ENCODE measurements at places on chromosomes 12 and 14.

GRCh38 chr14:106317593-106317992, 791.2 kb downstream of the TMEM121 start:
- no peak for DNase-seq

DNA sequence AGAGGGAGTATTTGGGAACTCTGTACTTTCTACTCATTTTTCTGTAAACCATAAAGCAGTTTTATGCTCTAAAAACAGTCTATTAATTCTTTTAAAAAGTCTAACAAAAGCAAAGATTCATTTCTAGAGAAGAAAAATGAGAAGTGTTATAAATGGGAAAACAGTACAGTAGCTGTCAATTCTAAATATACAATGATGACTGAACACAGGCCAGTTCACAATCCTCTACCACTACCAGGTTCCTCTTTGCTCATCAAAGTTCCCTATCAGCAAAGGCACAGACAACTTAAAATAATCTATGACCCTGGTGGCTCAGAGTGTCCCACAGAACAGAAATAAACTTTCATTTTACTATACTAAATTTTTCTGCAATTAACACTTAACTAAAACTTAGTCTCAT, 12.5 kb downstream of the NAA25 start:
- no peak for DNase-seq

DNA sequence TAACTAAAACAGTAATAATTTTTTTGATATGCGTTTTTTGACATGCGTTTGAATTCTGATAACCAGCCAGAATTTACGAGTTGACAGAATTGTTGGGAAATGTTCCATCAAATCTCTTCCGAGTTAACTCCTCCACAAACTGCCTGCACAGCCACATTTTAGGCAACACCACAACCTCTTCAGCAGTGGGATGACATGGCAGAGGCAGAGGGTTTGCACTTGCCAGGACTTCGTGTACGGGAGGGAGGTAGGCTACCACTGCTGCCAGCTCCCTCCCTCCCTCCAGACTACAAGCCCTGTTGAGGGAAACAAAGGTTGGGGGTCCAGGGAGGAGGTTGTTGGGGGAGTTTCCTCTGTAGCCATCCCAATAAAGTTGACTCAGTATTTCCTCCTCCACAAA, 14.5 kb upstream of the ACTR6 start:
- no peak for DNase-seq

DNA sequence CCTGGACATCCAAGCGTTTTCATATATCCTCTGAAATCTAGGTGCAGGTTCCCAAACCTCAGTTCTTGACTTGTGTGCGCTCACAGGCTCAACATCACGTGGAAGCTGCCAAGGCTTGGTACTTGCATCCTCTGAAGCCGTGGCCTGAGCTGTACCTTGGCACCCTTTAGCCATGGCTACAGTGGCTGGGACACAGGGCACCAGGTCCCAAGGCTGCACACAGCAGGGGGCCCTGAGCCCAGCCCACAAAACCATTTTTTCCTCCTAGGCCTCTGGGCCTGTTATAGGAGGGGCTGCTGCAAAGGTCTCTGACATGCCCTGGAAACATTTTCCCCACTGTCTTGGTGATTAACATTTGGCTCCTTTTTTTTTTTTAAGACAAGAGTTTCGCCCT, 11.6 kb upstream of the FAM177A1 start:
- DNase-seq, result no peak

GRCh38 chr12:22477894-22478287, 66.5 kb downstream of the C2CD5 start:
- no peak for DNase-seq

DNA sequence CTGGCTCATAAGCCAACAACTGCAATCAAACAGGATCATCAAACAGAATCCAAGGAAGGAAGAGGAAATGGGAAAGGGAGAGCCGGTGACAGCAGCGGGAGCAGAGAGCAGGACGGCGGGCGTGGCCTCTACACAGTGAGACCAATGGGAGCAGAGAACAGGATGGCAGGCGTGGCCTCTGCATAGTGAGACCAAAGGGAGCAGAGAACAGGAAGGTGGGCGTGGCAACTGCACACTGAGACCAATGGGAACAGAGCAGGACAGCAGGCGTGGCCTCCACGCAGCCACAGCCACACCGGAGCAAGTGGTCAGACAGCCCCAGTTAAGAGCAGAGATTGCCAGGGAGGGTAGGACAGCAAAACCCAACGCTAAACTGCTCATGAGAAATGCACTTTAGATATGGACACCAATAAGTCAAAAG, 16.4 kb downstream of the LRCOL1 start:
- peak; percentile 82 for DNase-seq

DNA sequence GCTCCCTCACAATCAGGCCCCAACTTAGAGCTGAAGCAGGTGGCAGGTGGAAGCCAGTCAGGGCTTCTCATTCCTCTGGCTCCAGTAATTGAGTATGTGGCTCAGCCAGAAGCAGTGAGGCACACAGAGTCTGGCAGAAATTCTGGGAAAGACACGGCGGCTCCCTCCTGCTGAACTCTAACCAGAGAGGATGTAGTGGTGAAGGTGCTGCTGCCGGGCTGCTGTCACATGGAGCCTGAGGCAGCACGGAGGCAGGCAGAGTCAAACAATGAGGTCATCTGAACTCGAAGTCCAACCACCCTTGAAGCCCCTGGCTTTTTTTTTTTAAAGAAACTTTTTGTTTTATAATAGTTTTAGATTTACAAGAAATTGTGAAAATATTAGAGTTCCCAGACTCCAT, 33.4 kb upstream of the SMOC1 start:
- no peak for DNase-seq

DNA sequence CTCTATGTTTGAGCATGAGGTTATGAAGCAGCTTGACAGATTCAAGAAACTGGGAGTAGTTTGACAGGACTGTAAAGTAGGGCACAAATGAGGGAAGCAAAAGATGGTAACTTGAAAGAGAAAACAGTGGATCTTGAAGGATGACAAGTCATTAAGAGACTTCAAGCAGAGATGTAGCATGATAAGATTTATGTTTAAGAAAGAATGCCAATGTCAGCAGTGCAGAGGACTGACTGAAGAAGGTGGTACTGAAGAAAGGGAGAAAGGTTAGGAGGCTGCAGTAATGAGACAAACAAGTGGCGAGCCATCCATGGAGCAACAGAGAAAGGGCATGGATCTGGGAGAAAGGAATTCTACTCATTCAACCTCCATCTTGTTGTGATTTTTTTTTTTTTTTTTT, 120.2 kb upstream of the RAP1B start:
- DNase-seq, result no peak

DNA sequence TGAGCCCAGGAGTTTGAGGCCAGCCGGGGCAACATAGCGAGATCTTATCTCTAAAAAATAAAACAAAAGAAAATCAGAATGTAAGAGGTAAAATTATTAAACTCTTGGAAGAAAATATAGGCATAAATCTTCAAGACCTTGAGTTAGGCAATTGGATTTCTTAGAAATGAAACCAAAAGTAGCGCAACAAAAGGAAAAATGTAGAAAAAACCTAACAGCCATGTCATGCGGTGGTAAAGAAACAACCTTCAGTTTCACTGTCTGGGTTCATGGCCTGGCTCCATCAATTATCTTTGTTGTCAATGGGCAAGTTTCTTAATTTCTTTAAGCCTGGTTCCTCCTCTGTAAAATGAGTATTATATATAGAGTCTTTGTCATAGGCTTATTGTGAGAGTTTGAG, 5.6 kb upstream of the GCH1 start:
- DNase-seq, result no peak

DNA sequence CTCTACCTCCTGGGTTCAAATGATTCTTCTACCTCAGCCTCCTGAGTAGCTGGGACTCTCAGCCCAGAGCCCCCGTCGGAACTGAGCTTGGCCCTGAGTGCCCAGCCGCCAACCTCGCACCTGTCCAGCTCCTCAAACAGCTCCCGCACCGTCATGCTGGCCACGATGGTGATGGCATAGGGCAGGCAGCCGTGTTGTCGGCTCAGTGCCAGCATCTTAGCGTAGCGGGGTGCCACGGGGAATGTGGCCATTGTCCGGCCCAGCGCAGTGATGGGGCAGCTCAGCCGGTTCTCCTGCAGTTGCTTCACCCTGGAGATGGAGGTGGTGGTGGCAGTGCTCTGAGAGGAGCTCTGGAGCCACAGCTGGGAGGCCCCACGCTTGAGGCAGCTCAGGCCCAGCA, 32.4 kb downstream of the DHX37 start:
- no peak for DNase-seq

DNA sequence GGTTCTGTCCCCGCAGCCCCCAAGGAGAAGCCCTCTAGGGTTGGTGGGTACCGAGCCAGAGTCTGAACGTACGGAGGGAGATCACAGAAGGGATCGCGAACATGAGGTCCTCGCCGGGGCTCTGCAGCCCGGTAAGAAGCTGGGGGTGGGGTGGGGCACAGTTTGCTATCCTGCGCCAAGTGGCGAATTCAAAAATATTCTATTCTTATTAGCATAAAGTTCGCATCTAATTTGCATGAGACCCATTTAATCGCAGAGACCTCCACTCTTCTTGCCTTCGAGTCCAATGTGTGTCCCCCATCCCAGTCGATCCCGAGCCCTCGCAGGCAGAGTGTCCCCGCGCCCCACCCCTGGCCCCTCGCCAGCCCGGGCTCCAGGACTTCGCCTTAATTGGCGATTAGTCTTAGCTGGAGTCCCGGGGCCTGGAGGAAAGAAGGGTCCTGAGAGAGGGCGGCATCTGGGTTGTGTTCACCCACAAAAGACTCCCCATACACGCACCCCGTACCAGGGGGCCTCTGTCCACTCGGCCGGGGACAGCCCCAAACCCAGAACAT, 604 bp upstream of the ARHGEF25 start:
- no peak for DNase-seq

DNA sequence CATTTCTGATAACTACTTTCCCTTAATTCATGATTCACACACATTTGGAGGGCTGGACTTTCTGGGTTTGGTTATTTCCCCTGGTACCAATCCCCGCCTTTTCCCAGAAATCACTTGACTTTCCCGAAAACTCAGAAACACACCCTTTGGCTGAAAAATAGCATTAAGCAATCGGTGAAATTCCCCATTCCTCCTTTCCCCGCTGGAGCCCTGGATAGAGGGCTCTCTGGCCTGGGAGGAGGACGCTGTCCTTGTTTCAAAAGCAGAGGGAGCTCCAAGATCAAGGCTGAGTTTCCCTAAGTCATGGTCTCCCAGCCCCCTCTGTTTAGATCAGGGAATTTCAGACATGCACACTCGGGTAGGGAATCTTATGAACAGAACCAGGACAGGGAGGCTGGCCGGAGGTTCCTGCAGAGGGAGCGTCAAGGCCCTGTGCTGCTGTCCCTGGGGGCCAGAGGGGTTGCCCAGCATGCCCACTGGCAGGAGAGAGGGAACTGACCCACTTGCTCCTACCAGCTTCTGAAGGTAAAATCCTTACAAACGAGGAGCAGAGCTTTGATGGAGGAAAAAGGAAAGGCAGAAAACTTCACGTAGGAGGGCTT, at the start of gene C1S:
TSS of gene C1S (plus strand) at position 366 of the 602 bp plus-strand sequence. CDS start 1,195 bp downstream, outside the sequence.
- peak; percentile 13 for DNase-seq

DNA sequence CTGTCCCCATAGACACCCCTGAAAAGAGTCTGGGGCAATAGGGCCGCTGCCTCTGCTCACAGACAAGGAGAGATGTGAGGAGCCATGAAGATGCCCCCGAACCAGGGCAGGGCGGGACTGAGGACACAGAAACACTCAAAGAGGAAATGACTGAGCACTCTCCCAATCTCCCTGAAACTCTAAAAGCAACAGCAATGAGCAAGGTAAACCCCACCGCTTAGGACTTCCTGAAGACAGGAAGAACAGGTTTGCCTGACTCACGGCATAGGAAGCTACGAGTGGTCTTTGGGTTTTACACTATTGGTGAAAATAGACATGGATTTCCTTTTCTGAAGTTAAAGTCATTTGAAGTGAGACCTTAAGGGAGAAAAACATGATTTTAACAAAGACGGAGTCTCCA, 32.5 kb downstream of the STX2 start:
- no peak for DNase-seq

DNA sequence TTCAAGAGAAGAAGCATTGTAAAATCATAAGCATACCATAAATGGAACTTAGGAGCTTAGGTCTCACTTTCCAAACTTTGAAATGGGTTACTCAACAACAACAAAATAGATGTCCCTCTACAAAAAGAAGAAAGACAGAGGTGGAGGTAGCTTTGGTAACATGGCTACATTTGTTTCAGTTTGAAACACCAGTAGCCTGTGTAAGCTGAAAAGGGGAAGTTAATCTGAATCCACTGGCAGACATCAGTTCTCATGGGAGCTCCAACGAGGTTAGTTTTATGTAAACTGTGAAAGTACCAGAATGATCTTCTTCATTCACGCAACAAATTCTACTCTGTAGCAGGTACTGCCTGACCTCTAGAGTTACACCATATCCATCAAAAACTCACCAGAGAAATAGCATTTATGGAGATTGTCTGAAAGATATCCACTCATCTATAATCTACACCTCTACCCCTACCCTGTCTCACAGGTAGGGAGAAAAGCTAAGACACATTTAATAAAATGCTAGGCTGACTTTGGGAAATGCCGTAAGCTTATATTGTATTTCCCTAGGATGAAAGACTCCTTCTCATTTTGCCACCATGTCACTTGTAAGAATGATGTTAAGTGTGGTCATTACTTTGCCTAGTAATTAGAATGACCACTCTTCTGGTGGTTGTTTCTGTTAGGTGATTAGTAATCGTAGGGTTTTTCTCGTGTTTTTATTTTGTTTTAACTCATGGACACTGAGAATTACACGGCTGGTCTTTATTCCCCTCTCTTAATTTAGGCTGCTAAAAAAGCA, 224.1 kb downstream of the ASCL1 start:
- DNase-seq, result no peak

DNA sequence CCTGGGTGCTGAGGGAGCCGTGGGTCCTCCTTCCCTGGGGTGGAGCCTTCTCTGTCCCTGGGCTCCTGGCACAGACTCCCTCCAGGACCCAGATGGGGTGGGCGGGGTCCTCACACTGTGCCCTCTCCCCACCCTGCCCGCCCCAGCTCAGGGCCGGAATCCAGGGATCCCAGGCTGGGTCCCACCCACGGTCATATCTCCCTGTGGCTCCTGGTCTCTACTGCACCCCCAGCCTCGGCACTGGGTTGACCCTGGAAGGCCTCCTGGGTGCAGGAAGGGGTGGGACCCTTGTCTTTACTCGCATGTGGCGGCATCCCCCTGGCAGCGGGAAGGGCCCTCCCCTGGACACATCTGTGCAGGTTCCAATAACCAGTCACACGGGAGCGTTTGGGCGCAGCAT, 75.8 kb upstream of the EIF5 start:
- no peak for DNase-seq

DNA sequence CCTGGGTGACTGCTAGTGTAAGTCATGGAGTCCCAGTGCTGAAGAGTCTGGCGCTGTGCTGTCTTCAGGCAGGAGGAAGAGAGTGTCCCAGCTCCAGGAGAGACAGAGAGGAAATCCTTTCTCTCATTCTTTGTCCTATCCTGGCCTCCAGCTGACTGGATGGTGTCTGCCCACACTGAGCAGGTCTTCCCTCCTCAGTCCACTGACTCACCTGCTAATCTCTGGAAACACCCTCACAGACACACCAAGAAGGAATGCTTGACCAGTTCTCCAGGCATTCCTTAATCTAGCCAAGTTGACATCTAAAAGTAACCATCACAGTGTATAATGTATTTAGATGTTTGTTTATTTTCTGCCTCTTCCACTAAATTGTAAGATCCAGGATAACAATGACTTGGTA, 53.9 kb downstream of the EMP1 start:
- DNase-seq, result no peak
